ENCODE measurements at places on chromosomes 7 and 10.

DNA sequence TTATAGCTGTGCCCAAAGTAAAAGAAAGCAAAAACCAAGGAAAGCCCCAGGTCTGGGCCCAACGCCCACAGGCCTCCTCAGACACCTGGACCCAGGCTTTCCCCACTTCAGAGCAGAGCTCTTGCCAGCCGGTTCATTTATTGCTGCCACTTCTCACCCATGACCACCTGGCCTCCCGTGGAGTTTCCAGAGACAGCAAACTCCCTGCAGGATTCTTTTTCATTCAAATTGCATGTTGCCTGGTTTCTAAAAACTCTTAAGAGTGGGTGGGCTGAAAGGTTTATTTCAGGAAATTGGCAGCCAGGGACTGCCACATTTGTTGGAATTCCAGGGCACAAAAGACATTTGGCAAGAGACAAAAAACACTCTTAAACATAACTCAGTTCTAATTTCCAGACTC lies 4.7 kb downstream of the VOPP1 start:
- DNase-seq, result no peak

- DNase-seq, result no peak
These were observed 8.3 kb downstream of the CXCL12 start for GRCh38 chr10:44376472-44377099.

- DNase-seq, result no peak
These were observed 225.7 kb downstream of the PLXDC2 start for GRCh38 chr10:20041931-20042330.

DNA sequence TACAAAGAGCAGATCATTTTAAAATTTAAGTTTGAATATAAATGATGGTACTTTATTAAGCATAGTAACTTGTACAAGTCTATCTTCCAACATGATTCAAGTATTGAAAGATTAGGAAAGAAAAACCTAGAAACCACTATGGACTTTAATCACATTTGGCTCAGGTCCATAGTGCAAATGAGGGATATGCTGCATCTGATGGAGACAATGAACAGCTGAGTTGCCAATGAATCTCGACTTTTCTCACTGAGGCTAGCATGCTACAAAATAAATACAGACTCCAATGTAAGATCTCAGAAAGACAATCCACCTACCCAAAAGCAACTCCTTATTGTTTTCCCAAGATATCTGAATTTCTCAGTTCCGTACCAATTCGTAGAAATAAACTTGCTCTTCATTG lies 89.8 kb downstream of the SEMA3A start:
- no peak for DNase-seq

DNA sequence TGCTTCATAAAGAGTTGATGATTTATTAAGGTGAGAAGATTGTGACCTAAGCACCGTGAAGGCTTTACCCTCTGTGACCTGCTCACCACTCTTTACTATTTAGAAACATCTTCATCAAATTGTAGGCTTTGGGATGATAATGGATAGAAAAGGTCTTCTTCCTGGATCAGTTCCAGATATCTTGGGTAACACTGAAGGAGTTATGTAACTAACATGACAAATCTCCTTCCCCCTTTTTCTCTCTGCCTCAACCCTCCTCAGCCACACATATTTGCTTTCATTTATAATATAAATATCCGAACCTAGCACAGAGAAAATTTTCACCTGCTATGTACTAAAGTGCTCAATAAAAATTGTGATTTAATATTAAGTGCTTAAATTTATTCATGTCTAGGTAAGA lies 151.5 kb downstream of the FRMD4A start:
- no peak for DNase-seq

DNA sequence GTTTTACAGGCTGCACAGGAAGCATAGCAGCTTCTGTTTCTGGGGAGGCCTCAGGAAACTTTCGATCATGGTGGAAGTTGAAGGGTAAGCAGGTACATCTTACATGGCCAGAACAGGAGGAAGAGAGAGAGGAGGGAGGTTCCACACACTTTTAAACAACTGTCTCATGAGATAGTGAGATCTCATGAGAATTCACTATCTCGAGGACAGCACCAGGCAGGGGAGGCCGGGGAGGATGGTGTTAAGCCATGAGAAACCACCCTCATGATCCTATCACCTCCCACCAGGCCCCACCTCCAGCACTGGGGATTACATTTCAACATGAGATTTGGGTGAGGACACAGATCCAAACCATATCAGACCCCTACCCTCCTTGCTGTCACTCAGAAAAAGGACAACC lies 23.7 kb downstream of the ZNF503 start:
- no peak for DNase-seq

DNA sequence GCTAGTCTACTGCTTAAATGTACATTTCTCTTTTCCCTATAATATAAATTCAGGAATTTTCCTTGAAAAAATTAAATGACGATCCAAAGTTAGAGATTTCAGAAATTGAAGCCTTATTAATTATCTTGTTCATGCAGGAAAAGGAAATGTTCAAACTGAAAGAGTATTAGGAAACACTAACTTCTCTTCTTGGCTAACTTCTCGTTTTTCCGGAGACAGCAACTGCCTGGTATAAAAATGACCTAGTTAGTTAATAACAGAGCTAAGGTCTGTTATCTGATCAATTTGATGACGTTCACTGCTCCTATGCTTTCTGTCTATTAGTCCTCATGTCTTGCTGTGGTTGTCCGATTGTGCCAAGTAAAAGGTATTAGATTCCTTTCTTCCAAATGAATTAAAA lies 212.5 kb downstream of the DGKB start:
- no peak for DNase-seq

GRCh38 chr10:3045471-3046209 lies 21.7 kb upstream of the PFKP start:
- DNase-seq, result no peak

GRCh38 chr7:36075561-36075960 lies 77.5 kb upstream of the EEPD1 start:
- DNase-seq, result no peak

- no peak for DNase-seq
These were observed 69.7 kb upstream of the PPP1R3C start for GRCh38 chr10:91702620-91703019.

DNA sequence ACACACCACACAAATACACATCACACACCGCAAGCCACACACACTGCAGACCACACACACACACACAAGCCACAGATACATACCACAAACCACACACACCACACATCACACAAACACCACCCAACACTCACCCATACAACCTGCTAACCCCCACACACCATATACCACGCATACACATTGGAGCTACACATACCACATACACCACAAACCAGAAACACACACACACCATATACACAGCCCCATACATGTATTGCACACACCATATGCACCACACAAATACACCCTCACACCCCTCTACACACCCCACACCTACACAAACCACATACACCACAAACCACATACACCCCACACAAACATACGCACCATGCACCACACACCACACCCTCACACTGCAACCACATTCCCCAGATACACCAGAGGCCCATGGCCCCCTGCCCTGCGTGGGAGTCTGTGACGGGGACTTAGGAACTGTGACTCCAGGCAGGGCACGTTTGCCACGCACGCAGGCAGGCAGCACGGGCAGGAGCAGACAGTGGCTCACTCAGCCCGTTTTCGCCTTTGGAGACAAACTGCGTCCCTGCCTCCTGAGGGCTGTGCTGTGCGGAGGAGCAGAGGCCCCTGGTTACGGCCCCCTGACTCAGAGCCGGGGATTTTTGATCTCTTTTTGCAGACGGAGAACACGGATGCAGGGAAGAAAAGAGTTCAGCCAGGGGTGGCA lies 52.6 kb downstream of the TMEM209 start:
- no peak for DNase-seq

DNA sequence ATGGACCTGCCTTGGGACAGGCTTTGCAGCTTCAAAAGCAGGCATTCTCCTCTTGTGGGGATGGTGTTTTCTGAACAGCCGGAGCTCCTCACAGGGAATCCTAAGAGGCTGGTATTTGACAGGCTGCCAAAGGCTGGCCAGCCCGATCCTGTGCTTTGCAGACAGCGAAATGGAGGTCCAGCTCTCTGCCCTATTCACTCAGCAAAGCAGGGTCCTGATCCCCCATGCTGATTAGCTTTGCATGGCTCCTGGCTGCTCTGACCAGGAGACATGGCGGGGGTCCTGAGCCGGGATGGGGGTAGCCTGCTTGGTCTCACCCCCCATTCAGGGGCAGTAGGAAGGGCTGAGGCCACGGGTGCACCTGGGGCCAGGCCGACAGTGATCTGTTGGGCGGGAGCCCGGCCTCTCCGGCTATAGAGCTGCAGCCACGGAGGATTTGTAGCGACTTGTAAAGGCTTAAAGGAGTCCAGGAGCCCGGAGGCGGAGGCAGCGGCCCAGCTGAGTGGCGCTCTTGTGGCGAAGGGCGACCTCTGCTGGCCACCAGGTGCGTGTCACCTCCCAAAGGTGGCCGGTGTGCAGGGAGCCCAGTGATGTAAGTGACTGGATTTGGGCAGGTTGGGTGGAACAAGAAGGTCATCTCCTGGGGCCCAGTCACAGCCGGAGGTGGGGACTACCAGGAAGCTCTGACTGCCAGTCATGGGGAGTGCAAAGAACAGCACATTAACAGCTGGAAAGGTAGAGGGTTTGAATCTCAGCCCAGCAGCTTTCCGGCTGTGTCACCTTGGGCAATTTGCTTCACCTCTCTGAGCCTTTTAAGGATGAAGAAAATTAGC lies 126.5 kb downstream of the ZMIZ1 start:
- DNase-seq, result peak; percentile 47

DNA sequence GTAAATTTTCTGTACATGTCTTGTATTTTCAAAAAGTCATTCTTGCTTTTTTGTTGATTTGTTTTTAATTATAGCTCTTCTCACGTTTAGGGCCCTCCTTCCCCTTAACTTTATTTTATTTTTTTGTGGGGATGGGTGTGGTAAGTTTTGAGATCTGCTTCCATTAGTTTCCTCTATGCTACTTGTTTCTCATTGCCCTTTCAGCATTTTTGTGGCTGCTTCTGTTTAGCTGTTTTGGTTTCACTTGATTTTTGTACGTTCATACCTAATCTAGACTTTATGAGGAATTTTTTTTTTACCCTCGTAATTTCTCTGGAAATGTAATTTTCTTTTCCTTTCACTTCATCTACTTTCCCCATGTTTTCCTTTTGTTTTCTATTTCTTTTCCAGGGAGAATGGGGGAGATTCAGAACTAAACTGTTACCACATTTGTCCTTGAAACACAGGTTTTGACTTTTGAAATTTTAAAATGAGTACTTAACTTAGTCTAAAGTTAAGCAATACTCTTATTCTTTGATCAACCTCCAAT lies 80.8 kb downstream of the ATRNL1 start:
- no peak for DNase-seq

DNA sequence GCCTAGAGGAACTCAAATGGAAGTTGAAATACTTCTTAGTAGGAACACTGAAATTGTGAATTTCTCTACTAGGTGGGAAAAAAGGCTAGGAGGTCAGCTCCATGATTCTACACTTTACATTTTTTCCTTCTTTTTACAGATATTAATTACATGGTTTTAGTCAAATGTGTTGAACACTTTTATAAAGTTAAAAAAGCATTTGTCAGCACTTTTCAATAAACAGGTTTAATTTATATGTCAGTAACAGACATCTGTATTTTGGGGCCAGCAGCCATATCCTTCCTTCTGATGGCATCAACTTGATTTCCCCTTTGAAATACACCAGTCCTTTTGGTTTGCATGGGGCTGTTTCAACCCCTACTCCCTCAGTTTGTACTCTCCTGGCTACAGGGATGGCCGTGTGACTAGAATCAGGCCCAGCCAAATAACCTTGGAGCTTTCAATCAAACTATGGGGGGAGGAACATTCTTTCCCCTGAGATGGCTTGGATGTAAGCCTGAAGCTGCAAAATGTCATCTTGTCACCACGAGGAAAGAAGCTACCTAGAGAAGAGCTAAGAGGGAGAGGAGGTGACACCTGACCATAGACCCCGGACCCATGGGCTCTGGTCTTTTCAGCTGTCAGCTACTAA lies 171.0 kb upstream of the NEBL start:
- no peak for DNase-seq

- DNase-seq, result no peak
These were observed 121.7 kb upstream of the SVIL start for GRCh38 chr10:29756451-29756850.

DNA sequence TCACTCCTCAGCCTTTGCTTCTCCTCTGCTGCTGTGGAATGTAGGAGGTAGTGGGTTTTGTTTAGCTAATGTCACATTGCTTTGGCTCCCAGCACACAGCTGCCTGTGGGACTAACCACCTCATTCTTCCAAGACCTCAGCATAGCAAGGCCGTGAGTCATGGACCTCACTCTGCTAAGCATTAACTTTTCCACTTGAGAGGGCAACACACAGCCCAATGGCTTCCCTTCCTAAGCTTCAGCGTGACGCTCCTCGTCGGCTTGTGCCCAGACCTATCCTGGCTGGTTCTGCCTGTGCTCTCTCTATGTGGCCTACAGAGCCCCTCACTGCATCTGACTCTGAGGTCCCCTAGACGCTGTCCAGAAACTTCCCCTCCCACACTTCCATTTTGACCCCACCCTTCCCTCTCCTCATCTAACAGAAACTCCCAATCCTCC lies 23.3 kb downstream of the MYOF start:
- DNase-seq, result no peak

- no peak for DNase-seq
These were observed 2.2 kb downstream of the EGFR start for GRCh38 chr7:55021053-55021452.

- DNase-seq, result no peak
These were observed 112.7 kb downstream of the CCNY start for GRCh38 chr10:35448687-35449662.

DNA sequence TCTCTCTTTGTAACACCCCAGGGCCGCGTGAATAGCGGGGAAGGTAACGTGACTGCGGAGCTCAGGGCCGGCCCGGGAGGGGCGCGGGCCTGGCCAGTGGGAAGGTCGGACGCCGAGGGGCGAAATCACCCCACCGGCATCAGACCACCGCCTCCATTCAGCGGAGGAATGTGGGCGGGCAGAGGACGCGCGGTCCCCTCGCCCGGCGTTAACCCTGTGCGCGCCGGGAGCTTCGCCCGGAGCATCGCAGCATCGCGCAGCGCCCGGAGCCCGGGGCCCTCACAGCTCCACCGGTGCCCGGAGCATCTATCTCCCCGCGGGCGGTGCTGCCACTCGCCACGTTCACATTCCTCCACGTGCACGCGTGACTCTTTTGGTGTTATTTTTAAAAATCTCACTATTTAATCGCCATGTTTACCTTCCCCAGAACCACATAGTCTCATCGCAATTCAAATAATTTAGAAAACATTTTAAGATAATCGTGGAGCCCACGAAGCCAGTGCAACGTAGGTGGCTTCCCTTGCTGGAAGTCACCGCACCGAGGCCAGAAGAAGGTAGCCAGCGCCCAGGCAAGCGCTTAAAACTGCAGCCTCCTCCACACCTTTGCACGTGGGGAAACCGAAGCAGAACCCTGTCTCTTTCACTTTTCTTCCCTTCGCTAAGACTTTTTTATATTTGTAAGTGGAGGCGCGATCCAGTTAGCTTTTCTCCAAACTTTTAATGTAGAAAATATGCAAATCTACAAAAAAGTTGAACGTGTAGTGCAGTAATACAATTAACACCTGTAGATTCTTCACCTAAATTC lies 21.8 kb downstream of the FGFBP3 start:
- no peak for DNase-seq

DNA sequence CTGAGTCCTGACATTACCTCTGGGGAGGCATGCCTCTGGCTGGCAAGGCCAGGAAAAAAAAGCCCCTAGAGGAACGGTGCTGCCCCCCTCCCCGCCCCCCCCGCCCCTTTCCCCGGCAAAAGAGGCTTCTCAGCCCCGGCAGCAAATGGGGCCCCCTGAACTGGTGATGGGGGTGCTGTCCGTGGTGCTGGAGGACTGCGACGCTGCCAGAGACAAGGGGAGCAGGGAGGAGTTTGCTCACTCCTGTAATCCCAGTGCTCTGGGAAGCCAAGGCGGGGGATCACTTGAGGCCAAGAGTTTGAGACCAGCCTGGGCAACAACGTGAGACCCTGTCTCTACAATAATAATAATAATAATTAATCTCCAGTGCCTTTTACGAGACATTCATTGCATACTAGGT lies 23.7 kb downstream of the SRRM3 start:
- DNase-seq, result no peak
